Liver (tissue), 10 donors: ENCODE measurements at places on chromosomes 16 and 17.

- no peak overlapping the region for H3K4me3 ChIP-seq
- no peaks in the 10 kb centered on the region for H3K4me1 ChIP-seq
- DNase-seq: no peak
- no peaks in the 10 kb centered on the region for H3K36me3 ChIP-seq
- H3K27me3 ChIP-seq: no peaks in the 10 kb centered on the region
Measured at GRCh38 chr17:19739241-19740201, 8.6 kb downstream of the ALDH3A1 start.

- no peak for DNase-seq
- no peaks in the 10 kb centered on the region for H3K36me3 ChIP-seq
- no peak within 1 kb of the TSS for H3K27ac ChIP-seq
- H3K27me3 ChIP-seq: peaks cover 4% of the 10 kb centered on the region
- H3K4me1 ChIP-seq: peaks cover 17% of the 10 kb centered on the region
- H3K4me3 ChIP-seq: no peak within 1 kb of the TSS
Measured at GRCh38 chr17:30333503-30334360, at the start of gene TMIGD1. Gene TMIGD1, minus strand, starts transcription at chr17:30334057. Its CDS starts 1,924 bp downstream, at chr17:30332133.

DNA sequence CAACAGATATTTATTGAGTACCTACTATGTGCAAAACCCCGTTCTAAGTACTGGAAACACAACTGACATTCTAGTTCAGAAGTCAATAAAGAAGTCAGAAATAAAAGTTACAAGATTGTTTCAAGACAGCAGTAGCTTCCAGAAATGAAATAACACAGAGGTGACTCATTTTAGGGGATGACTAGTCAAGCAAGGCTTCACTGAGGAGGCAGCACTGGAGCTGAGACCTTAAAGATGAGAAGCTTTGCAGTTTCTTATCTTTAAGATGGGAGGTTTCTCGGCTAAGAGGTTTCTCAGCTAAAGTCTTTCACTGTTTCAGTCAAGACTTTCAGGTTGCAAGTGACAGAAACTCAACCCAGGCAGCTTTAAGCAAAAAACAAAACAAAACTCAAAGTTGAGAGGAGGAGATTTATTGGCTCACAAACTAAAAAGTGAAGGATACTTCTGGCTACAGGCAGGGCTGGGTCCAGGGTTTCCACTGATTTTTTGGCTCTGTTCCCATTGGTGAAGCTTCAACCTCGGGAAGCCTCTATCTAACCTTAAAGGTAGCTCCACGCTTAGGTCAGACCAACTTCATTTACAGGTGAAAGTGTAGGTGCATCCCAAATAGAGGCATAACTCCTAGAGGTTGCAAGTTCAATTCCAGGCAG, 7.4 kb upstream of the MMP2 start:
- H3K4me1 ChIP-seq: no peaks in the 10 kb centered on the region
- H3K4me3 ChIP-seq: no peak overlapping the region
- H3K27me3 ChIP-seq: no peaks in the 10 kb centered on the region
- no peak overlapping the region for H3K27ac ChIP-seq
- H3K36me3 ChIP-seq: no peaks in the 10 kb centered on the region

- peaks cover 8% of the 10 kb centered on the region for H3K36me3 ChIP-seq
- no peaks in the 10 kb centered on the region for H3K27me3 ChIP-seq
- DNase-seq: no peak
- H3K4me3 ChIP-seq: peak overlapping the region; percentile 92
- peak overlapping the region; percentile 99 for H3K27ac ChIP-seq
- peaks cover 12% of the 10 kb centered on the region for H3K4me1 ChIP-seq
Measured at GRCh38 chr17:59838052-59838916, 54.5 kb downstream of the TUBD1 start.

DNA sequence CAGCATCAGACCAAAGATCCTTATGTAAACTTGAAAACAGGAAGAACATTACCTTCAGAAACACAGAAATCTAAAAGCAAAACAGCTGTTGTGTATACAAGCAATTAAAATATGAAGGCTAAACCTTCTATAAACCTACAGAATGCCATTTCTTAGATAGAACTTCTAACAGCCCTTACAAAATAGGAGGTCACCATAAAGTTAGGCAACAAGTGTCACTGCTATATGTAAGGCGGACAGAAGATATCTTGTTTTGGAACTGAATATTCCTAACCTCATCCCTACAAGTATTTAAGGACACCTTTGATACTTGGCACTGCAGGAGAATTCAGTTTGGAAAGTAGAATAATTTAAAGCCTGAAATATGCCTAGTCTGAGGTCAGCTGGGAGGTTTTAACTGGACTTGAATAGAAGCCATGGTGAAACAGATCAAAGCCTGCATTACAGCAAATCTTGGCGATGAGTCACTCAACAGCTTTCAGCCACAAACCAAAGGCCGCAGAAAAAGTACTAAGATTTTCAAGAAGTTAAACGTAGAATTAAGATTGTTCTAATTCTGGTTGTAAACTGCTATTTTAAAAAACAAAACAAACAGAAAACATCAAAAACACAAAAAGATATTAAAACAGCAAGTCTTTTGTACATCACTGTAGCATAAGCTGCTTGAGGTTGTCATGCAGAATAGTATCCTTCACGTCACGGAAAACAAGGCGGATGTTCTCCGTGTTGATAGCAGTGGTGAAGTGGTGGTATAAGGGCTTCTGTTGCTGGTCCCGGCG, 42.7 kb downstream of the GNA13 start:
- peaks cover 2% of the 10 kb centered on the region for H3K4me1 ChIP-seq
- H3K36me3 ChIP-seq: no peaks in the 10 kb centered on the region
- no peak for DNase-seq
